ENCODE measurements at places on chromosomes 13 and 19. TPM values are rescaled to one million over a fixed set of nuclear protein-coding genes. Genes with fewer than 3 reads are reported as not detected.

The IGFL2 gene
- total RNA-seq: not detected

The IFNL1 gene
- not detected for total RNA-seq

- no peak for DNase-seq
Measured at GRCh38 chr13:67143544-67144115, 86.5 kb downstream of the PCDH9 start.

- no peak for DNase-seq
Measured at GRCh38 chr19:30106417-30107095, 164.5 kb downstream of the URI1 start.

GRCh38 chr13:20394506-20394905 is 131.2 kb downstream of the CRYL1 start:
- DNase-seq: no peak

The ZFP14 gene
- 12.0 TPM for total RNA-seq

- DNase-seq: no peak
Measured at GRCh38 chr19:1214862-1215731, 9.5 kb downstream of the STK11 start.

- DNase-seq: no peak
Measured at GRCh38 chr13:72620874-72621273, 106.6 kb downstream of the MZT1 start.

The IGFL1 gene
- total RNA-seq: not detected

DNA sequence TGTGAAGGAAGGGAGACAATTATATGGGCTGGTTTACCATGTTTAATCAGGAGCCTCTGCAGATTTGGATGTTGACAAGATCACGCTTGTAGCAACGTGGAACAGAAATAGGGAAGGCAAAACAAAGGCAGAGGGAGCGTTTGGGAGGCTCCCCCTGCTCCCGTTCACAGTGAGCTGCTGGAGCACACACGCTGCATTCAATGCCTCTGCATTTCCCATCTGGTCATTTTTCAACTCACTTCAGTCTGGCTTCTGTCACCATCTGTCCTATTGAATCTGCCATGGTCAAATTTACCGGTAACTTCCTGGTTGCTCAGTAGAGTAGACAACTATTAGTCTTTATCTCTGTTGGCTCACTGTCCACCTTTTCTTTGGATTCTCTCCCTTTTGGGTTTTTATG is 91.0 kb downstream of the NHLRC3 start:
- no peak for DNase-seq

Data from mucosa of gallbladder (tissue), 1 donor.